AG08396 (cell line): ENCODE measurements at places on chromosomes 2 and 18.

DNA sequence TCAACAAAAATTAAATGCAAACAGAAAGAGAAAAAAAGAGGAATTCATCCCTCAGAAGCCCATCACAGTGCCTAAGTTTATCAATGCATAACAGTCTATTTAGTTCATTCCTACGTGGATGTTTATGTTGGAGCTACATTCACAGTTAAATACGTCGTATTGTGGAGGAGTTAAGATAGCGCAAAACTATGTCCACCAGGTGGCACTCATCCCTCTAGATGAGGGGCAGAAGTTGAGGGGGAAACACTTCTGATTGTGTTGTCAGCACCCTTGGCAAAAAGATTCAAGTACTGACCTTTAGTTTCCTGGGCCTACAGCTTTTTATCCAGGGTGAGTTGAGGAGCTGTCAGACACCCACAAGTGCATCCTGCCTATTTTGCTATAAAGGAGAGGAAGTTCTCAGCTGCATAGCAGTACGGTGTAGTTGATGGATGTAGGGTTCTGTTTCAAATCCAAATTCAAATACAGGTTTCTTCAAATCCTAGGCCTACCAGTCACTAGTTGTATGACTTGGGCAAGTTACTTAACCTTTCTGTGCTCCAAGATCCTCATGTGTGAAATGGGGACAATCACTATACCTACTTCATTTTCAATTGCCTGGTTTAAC lies 26.8 kb upstream of the MYO1B start:
- DNase-seq: peak; percentile 34

DNA sequence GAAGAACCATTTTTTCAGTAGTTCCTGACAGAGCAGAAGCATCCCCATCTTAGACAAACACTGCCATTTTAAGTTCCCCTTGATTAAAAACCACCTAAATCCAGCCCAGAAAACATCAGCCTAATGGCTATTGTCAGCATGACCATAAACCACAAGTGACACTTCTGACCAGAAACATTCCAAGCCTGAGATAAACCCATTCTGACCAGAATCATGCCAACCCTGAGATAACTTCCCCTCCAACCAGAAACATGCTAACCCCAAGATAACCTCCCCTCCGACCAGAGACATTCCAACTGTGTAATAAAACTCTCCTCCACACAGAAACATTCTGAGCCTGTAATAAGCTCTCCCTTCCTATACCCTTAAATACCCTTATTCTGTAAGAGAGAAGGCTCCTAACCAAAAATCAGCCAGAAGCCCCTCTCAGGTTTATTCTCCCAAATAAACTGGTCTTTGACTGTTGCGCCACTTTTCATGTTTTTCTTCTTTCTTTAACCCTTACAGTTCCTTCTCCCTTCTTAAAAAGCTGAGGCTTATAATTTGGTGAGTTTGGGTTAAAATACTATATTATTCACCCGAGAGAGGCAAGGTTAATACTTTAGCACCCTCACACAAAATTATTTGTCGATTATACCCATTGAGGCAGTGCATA lies 149.7 kb downstream of the HNMT start:
- no peak for DNase-seq

- DNase-seq: no peak
Observed at GRCh38 chr2:186917866-186918265, 68.9 kb upstream of the ZSWIM2 start.

- no peak for DNase-seq
Observed at GRCh38 chr18:23536204-23536603, 32.9 kb downstream of the RMC1 start.

GRCh38 chr18:36469461-36469860 lies 171.9 kb downstream of the FHOD3 start:
- DNase-seq: no peak

- no peak for DNase-seq
Observed at GRCh38 chr2:225600865-225601264, 201.4 kb downstream of the NYAP2 start.

DNA sequence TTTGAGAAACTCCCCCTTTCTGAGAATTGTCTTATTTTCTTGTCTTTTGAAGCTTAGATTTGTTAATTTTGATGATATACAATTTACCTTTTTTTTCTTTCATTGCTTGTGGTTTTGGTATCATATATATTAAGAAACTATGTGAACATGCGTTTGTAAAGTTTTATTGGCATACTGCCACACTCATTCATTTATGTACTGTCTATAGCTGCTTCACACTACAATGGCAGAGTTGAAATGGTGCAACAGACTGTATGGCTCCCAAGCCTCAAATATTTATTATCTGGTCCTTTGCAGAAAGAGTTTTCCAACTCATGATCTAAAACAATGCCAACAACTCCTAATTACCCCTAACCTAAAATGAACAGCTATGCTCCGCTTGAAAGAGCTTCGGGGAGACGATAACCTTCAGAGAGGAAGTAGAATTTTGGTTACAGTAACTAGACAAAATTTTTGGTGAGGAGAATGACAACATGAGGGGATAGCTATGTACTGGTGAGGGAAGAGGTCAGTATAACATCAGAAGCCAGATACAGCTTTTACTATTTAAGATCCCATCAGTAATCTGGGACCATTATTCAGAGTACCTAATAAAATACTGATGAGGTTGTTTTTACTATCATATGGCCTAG lies 16.1 kb downstream of the PPP3R1 start:
- DNase-seq: no peak

- no peak for DNase-seq
Observed at GRCh38 chr2:62152000-62152399, 43.9 kb upstream of the B3GNT2 start.

- DNase-seq: no peak
Observed at GRCh38 chr2:174675615-174676014, 78.0 kb upstream of the WIPF1 start.

DNA sequence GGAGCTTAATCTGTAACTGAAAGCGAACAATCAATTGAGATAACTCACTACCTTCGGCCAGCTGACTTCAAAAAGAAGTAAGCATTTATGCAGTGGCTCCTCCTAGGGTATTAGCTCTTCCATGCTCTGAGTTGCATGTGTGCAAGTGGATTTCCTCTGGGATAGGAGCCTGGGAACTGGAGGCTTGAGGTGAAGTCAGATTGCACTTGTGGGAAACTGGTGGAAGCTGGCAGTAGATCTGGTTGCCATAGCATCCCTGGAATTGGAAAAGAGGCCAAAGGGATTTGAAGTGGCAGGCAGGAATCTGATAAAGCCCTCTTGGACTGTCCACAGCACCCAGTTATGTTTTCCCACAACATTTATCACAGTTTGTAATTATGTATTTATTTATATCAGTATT lies 50.6 kb upstream of the FMNL2 start:
- no peak for DNase-seq

DNA sequence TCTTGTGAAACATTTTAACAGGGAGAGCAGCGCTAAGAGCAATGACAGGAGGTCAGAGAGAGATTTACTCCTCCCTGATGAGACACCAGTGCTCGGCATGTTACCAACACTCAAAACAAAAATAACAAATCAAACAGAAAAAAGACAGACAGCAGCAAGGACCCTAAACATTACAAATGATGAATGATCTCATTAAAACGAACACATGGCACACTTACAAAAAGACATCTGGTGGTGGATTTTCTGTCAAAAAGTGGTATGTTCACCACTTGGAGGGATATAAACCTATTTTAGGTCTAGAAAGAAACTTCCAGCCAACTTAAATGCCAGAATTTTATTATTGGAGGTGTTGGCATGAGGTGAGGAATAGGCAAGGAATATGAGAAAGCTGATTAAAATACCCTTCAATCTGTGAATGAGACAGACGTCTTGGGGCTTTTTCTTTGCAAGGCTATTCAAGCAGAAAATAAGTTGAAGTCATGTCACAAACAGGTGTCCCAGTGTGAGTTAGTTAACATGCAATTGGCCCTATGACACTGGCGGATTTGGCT lies 112.8 kb downstream of the PRELID3A start:
- DNase-seq: peak; percentile 9

DNA sequence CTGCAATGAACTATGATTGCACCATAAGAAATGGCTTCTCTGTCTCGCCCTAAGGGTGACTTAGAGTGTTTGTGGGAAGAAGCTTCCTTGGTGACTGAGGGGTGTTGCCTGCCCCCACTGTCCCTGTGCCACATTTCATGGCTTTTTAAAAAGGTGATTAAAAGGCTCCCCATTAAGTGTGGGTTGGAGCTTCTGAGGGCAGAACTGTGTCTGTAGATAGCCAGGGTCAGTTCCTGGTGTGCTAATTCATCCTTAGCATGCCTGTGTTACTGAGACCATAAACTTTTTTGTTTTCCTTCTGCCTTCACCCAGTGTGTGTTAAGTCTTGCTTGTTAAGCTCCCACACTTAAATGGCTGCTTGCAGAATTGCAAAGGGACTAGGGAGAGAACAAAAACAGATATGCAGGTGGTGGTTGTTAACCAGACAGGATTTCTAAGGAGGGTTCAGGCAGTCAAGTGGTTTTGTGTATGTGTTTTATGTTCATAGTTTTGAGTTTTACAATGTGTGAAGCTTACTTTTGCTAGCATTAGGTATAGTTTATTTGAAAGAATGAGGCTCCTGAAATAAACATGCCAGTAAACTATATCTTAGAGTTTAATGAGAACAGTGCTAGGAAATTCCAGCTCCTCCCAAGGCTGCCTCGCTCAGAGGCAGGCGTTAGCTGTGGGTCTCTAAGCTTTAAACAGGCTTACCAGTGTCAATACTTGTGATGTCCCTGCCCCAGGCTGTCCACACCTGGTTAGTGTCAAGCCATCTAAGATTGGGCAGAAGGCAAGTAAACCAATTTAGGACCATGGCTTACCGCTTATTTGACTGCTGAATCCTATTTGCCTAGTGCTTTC lies 14.5 kb downstream of the CERS6 start:
- DNase-seq: no peak

GRCh38 chr2:241649927-241650326 lies 12.4 kb downstream of the ATG4B start:
- DNase-seq: no peak

DNA sequence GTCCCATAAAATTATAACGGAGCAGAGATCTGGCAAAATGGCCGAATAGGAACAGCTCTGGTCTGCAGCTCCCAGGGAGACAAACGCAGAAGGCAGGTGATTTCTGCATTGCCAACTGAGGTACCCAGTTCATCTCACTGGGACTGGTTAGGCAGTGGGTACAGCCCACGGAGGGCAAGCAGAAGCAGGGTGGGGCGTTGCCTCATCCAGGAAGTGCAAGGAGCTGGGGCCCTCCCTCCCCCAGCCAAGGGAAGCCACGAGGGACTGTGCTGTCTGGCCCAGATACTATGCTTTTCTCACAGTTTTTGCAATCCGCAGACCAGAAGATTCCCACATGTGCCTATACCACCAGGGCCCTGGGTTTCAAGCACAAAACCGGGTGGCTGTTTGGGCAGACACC lies 22.8 kb downstream of the ICA1L start:
- no peak for DNase-seq

- DNase-seq: peak; percentile 76
Observed at GRCh38 chr2:70523996-70524965, 29.3 kb downstream of the TGFA start.

DNA sequence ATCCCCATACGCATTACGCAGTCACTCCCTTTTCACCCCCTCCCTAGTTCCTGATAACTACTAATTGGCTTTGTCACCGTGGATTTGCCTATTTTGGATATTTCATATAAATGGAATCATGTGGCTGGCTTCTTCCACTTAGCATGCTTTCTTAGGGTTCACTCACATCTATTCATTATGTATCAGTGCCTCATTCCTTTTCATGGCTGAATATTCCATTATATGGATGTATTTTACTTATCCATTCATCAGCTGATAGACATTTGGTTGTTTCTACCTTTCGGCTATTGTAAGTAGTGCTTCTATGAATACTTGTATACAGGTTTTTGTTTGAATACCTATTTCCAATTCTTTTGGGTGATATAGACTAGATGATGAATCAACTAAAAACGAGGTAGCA lies 4.9 kb downstream of the ATP5MC3 start:
- no peak for DNase-seq

DNA sequence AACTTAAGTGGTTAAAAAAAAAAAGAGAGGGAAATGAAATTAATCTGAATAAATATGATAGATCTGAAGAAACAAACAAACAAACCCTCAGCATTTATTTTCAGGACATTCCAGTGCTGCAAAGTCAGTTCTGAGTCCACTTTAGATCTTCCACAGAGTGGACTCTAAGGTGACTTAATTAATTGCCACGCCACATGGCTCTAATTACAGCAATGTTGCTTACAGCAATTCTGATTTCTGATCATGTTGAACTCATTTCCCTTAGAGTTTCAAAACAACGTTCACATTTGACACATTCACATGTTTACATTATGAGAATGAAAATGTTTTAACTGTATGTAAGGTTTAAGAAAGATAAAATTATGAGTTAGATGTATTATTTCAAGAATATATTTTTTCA lies 38.6 kb upstream of the RASGRP3 start:
- no peak for DNase-seq

DNA sequence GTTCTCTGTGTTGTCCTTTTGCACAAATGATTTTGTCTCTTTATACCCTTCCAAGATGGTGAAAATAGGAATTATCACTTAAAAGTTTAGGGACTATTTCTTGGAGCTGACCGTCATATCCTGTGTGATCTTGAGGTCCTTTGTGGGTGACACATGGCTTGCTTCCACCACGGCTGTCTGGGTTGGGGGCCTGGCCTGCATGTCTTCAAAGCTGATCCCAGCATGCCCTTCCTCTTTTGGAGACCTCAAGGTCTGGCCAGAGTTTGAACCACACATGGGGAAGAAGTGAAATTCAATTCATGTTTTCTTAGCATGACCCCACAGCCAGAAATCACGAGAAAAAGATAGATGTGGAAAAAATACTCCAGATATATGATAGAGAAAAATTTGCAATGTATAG lies 14.0 kb downstream of the SFTPB start:
- DNase-seq: no peak

DNA sequence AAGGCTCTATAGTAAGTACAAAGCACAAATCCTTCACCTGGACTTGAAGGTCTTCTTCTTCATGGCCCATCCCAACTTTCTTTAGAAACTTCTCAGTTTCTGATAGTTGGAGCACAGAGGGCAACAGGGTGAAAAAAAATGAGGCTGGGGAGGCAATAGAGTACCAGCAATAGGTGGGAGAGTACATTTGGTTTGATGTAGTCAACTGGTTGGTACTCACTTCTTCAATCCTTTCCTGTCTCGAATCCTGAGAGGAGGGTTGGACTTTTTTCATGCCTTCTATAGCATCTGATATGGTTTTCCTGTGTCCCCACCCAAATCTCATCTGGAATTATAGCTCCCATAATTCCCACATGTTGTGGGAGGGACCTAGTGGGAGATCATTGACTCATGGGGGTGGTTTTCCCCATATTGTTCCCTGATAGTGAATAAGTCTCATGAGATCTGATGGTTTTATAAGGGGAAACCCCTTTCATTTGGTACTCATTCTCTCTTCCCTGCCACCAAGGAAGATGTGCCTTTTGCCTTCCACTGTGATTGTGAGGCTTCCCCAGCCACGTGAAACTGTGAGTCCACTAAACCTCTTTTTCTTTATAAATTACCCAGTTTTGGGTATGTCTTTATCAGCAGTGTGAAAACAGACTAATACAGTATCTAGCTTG lies 75.9 kb upstream of the LCLAT1 start:
- DNase-seq: no peak

GRCh38 chr2:185689906-185690539 lies 48.6 kb upstream of the FSIP2 start:
- DNase-seq: no peak
